ENCODE measurements at places on chromosomes 13 and 19. TPM values are rescaled to one million over a fixed set of nuclear protein-coding genes. Genes with fewer than 3 reads are reported as not detected.

- DNase-seq = peak; percentile 73
Observed at GRCh38 chr19:16143399-16144215, at the start of gene HSH2D. Gene HSH2D (plus strand): TSS chr19:16143685. CDS start chr19:16148751, 5,066 bp downstream.

DNA sequence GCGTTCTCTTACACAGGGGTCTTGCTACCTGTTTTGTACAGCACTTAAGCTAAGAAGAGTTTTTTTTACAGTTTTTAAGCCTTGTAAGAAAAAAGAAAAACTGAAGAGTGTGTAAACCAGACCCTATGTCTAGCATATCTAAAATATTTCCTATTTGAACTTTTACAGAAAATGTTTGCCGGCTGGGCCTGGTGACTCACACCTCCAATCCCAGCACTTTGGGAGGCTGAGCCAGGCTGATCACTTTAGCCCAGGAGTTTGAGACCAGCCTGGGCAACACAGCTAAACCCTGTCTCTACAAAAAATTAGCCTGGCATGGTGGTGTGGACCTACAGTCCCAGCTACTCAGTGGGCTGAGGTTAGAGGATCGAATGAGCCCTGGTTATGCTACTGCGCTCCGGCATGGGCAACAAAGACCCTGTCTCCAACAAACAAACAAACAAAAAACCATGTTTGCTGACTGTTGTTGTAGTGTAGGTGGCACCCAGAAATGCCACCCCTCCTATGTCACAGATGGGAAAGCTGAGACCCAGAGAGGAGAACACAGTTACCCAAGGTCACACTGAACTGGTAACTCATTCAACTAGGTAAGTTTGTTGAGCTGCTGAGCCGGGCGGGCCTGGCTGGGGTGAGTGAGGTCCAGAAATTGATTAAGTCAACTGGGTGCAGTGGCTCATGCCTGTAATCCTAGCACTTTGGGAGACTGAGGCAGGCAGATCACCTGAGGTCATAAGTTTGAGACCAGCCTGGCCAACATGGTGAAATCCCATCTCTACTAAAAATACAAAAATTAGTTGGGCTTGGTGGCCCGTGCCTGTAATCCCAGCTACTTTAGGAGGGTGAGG is 1.9 kb upstream of the VASP start:
- DNase-seq = no peak

DNA sequence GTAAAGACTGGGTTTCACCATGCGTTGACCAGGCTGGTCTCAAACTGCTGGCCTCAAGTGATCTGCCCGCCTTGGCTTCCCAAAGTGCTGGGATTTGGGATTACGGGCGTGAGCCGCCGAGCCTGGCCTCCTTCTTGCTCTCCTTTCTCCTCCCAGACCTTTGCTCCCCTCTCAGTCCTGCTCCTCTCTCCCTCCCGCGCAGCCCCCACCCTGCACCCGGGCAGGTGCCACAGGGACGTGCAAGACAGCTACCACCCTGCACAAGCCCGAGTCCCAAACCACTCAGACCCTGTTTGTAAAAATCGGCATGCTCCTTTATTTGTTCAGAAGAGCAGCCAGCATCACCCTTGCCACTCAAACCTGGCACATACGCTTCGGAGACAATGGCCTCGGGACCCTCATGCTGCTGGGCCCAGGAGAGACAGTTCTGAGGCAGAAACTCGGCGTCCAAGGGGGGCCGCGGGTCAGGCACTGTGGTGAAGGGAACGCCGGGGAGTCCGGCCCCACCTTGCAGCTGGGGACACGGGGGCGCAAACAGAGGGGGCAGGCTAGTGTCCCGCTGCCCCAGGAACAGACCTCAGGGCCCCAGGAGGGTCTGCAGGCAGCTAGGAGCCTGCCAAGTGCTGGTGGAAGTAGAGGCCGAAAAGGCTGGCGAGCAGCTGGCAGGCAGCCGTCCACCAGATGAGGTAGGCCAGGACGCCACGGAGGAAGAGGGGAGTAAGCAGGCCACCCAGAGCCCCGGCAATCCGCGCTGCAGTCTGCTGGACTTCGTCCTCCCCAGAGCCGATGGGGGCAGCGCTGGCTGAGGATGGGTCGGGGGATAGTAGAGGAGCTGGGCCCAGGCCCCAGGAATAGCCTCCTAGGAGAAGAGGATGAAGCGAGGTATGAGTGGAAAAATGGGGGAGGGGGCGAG is 18.7 kb downstream of the TMEM161A start:
- no peak for DNase-seq

- DNase-seq = no peak
Observed at GRCh38 chr13:71861769-71862458, 5.1 kb downstream of the DACH1 start.

GRCh38 chr13:22926748-22927400 is 253.9 kb upstream of the SGCG start:
- no peak for DNase-seq

DNA sequence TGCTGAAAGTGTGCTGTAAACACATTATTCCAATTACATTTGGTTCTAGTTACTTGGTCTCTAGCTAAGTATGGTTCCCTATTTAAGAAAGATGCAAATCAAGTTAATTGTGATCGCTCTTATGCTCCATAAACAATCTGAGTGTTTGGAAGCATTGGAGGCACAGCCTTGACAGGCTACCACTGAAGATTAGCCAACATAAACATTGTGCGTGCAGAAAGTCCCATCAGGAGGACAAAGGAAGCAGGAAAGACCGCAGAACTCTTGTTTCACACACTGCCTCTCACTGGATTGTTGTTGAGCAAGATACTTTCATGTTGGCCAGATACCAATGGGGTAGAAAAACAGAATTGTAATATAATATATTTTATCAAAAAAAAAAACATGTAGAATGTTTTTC is 814.4 kb downstream of the EFNB2 start:
- DNase-seq = no peak

- DNase-seq = no peak
Observed at GRCh38 chr13:34719060-34719875, 222.8 kb upstream of the NBEA start.

DNA sequence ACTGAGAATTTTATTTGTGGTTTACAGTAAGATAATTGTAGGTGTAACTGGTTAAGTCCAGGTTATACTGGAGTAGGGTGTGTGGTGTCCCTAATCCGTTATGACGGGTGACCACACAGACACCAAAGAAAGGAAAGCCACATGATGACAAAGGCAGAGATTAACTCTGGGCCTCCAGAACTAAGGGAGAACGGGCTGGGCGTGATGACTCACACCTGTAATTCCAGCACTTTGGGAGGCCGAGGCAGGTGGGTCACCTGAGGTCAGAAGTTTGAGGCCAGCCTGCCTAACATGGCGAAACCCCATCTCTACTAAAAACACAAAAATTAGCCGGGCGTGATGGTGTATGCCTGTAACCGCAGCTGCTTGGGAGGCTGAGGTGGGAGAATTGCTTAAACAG is 10.2 kb upstream of the FUT2 start:
- no peak for DNase-seq

DNA sequence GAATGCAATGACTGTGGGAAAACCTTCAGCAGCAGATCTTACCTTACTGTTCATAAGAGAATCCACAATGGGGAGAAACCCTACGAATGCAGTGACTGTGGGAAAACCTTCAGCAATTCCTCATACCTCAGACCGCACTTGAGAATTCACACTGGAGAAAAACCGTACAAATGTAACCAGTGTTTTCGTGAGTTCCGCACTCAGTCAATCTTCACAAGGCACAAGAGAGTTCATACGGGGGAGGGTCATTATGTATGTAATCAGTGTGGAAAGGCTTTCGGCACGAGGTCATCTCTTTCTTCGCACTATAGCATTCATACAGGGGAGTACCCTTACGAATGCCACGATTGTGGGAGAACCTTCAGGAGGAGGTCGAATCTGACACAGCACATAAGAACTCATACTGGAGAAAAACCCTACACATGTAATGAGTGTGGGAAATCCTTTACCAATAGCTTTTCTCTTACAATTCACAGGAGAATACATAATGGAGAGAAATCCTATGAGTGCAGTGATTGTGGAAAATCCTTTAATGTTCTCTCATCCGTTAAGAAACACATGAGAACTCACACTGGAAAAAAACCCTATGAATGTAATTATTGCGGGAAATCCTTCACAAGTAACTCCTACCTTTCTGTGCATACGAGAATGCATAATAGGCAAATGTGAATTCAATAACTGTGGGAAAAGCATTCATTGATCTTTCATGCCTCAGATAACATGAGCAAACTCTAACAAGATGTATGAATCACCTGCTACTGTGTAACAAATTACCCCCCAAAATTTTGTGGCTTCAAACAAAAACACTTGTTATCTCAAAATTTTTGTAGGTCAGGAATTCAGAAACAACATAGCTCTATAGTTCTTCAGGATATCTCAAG is 13.8 kb downstream of the ZNF557 start:
- DNase-seq = no peak

- no peak for DNase-seq
Observed at GRCh38 chr13:76522083-76522755, 364.0 kb downstream of the KCTD12 start.

DNA sequence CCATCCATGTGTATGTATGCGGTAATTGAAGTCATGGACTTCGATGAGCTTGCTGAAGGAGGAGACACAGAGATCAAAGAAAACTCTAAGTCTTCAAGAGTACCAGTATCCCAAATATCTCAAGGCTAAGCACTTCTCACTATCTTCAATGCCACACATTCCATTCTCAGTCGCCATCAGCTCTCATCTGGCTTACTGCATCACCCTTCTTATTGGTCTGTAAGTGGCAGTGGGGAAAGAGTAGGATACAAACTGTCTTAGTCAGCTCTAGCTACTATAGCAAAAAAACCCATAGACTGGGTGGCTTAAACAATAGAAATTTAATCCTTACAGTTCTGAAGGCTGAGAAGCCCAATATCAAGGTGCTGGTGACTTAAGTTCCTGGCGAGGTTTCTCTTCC is 218.7 kb downstream of the POSTN start:
- DNase-seq = no peak

DNA sequence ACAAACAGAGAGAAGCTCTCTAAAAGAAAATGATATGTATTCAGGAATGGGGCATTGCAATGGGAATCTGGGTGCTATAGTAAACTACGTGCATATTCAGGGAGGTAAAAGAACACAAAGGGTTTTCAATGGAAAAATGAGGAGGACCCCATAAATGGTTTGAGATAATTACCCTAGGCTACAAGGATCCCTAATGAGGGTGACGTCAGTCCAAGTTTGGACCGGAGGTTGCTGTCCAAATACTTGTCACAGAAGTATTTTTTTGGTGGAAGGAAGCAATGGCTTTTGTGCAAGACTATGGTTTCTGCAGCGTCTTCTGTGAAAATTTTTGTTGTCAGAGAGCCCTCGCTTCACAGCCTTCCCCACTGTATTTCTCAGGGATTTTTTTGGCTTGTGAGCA is 995 bp upstream of the CEACAM18 start:
- DNase-seq = no peak

GRCh38 chr13:29195456-29195855 is 375.3 kb downstream of the MTUS2 start:
- DNase-seq = no peak

DNA sequence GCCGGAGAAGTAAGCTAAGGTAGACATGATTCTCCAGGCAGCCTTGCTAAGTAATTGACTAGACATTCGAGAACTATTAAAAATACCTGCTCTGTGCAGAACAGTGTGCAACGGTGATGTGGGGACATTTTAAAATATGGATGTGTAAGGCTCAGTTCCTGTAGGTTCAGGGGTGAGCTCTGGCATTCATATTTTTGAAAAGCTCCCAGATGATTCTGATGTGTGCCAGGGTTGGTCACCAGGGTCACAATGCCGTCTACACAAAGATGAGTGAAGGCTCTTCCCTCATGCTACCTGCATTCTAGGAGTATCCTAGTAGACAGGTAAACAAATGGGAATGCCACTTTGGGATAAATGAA is 702 bp upstream of the EPSTI1 start:
- DNase-seq = peak; percentile 26

DNA sequence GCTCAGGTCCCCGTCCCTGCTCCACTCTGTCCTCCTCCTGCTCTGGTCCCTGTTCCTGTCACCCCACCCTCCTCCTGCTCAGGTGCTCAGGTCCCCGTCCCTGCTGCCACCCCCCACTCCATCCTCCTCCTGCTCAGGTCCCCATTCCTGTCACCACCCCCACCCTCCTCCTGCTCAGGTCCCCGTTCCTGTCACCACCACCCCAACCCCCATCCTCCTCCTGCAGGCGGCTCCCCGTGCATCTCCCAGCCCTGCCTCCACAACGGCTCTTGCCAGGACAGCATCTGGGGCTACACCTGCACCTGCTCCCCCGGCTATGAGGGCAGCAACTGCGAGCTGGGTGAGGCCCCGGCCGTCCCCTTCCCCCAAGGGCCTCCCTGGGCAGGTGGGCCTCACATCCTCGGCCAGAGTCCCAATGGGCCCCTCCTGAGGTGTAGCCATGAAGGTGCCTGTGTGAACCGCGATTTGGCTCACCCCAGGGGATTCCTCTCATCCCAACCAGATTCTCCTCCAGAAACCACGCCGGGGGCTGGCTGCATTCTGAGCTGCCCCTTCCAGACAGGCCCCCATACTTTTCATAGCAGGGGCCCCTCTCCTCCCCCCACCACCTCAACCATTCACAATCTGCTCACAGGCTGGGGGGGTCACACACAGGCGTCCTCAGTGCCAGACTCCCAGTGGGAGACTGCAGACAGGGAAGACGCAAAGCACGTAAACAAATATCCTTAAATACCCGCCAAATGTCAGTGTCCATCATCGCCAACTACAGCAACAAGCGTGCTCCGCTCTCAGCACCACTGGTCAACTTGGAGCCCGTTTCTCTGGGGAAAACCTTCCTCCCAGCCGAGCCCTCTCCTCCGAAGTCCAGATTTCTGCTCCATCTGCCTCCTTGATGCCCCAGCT is 4.6 kb downstream of the PROZ start:
- DNase-seq = no peak

GRCh38 chr13:79485014-79485811 is 4.3 kb downstream of the NDFIP2 start:
- DNase-seq = no peak

DNA sequence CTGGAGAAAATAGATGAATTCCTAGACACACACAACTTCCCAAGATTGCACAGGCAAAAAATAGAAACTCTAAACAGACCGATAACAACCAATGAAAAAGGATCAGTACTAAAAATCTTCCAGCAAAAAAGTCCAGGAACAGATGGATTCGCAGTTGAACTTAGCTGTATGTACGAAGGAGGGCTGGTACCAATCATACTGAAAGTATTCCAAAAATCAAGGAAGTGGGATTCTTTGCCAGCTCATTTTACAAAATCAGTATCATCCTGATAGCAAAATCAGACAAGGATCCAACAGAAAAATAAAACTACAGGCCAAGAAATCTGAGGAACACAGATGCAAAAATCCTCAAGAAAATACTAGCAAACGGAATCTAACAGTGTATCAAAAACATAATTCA is 6.5 kb upstream of the LILRB2 start:
- no peak for DNase-seq

Gene VN1R4
- not detected for total RNA-seq

Gene KLHL1
- total RNA-seq = not detected

Gene STK24
- 85.2 TPM for total RNA-seq

Gene PRR12
- total RNA-seq = 42.2 TPM

Gene P2RY11
- total RNA-seq = 88.5 TPM

Gene SMIM44
- total RNA-seq = not detected

Gene ONECUT3
- not detected for total RNA-seq

Gene EFNA2
- total RNA-seq = not detected

Gene SCN1B
- total RNA-seq = 2.3 TPM

Gene ZNF331
- total RNA-seq = 437 TPM
